ENCODE measurements at places on chromosomes 7 and 10.

DNA sequence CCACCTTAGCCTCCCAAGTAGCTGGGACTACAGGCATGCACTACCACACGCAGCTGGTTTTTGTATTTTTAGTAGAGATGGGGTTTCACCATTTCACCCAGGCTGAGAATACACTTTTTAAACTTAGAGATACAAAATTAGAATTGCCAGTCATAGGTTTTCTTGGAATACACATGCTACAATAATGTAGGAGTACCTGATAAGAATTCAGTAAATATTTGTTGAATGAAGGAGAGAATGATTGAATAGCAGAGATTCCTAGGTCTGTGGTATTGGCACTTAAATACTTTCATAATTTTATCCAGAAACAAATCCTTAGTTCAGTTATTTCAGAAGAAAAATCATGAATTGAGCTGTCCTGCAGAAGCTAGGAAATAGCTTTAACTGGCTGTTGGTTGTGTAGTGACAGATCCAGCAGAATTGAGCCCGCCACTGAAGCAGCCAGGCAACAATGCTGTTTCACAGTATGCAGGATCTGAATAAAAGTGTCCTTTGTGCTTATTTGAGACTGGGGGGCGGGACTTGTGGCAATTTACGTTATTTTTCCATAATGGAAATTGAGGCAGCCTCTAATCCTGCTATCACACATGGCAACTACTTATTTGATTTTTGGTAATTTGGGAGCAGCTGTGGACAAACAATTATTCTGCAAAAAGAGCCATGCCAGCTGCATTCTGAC, 31.5 kb downstream of the NRF1 start:
- no peak for DNase-seq

GRCh38 chr10:97463363-97464132, 17.6 kb downstream of the ZDHHC16 start:
- DNase-seq: no peak

DNA sequence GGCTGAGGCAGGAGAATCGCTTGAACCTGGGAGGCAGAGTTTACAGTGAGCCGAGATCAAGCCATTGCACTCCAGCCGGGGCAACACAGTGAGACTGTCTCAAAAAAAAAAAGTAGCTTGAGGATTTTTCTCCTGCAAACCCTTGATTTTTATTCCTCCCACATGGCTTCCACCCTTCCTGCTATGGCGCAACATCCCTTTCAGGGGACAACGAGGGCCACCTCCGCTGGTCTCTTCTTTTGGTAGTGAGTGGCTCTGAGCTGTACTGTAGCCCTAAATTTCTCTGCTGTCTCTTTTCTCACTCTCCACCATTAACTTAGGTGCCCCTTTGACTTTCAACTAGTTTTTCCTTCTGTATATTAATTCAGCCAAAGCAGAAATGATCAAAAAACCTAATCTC, 113.4 kb downstream of the HIPK2 start:
- no peak for DNase-seq

DNA sequence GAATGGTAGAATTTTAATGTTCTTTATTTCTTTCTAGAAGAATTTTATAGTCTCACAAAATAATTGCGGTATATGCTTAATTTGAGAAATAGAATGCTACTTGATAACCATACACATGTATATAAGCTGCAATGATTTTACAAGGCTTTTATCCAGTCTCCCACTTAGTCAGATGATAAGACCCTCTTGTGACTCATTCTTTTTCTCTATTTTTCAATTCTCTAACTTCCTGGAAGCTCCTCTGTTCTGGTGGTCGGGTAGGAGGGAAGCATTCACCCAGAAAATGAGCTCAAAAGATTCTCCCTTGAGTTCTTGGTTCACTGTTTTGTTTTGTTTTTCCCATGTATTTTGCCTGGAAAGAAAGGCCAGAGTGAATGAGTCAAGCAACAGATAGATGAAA, 546.6 kb downstream of the INHBA start:
- no peak for DNase-seq

DNA sequence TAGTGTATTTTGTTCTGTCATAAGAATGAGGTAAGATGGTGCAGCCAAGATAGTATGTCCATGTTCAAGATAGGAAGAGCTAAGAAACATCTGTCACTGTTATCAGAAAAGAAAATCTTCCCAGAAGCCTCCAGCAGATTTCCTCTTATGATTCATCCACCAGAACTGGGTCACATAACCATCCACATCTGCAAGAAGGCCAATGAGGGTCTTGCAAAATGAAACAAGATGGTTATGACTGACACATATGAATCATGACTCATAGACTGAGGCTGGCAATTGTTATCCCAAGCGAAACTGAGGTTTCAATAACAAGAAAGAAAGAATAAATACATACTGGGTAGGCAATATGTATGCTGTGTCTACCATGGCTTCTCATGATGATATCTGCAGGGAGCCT, 30.3 kb downstream of the CCNJ start:
- DNase-seq: no peak

DNA sequence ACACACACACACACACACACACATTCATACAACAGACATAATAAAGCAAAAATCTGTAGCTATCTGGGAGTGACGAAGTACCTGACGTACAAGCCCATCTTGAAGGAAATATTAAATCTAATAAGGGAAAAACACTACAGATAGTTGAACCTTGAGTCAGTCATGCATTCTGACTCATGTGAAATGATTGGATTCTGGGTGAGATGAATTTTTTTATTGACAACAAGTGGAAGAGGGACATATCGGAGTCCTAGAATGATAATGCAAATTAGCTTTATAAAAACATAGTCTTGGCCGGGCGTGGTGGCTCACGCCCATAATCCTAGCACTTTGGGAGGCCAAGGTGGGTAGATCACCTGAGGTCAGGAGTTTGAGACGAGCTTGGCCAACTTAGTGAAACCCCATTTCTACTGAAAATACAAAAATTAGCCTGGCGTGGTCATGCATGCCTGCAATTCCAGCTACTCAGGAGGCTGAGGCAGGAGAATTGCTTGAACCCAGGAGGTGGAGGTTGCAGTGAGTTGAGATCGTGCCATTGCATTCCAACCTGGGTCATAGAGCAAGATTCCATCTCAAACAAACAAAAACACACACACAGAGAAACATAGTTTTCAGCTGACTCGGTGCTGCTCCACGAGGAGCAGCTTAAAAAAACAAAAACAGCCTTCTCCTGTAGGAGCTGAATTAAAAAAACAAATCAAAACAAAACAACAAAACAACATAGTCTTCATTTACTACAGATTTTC, 154.4 kb upstream of the MKLN1 start:
- no peak for DNase-seq

DNA sequence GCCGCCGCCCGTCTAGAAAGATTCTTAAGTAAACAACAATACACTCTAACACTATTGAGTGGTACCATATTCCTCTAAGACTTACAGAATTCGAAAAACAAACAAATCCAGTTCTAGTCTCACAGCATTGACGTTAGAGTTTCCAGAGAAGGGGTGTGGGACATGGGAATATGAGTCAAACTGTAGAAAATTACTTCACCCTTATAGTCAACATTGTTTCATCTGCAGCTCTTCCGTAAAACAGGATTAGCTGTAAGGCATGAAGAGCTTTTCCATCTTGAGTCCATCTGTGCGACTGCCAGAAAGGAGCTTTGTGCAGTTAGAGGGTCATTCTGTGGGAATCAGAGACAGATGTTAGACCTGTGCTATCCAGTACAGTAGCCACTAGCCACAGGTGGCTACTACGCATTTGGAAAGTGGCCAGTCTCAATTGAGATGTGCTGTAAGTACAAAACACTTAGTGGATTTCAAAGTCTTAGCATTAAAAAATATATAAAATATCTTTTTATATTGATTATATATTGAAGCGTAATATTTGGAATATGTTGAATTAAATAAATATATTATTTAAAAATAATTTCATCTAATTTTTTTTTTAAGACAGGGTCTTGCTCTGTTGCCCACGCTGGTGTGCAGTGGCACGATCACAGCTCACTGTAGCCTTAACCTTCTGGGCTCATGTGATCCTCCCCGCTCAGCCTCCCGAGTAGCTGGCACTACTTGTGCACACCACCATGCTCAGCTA, 79.8 kb upstream of the MPP7 start:
- no peak for DNase-seq

DNA sequence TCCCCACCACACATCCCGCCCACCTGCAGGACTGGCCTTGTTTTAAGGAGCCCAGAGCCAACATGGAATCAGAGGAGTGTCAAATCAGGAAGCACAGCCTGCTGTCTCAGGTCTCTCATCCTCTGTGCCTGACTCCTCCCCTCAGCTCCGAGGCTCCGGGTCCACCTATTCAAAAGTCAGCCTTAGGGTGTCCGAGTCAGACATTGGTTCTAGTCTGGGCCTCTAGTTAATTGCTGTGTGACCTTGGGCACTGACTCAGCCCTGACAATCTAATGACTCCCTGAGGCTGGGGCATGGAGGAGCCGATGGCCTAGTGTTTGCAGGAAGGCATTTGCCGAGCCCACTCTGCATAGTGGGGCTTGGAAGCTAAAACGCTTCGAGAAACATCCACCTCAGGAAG, 223.1 kb upstream of the PPP2R2D start:
- DNase-seq: no peak

- DNase-seq: no peak
Observed at GRCh38 chr10:60532696-60533468, 143.2 kb upstream of the ANK3 start.

- no peak for DNase-seq
Observed at GRCh38 chr7:22351878-22352277, 5.1 kb downstream of the RAPGEF5 start.

DNA sequence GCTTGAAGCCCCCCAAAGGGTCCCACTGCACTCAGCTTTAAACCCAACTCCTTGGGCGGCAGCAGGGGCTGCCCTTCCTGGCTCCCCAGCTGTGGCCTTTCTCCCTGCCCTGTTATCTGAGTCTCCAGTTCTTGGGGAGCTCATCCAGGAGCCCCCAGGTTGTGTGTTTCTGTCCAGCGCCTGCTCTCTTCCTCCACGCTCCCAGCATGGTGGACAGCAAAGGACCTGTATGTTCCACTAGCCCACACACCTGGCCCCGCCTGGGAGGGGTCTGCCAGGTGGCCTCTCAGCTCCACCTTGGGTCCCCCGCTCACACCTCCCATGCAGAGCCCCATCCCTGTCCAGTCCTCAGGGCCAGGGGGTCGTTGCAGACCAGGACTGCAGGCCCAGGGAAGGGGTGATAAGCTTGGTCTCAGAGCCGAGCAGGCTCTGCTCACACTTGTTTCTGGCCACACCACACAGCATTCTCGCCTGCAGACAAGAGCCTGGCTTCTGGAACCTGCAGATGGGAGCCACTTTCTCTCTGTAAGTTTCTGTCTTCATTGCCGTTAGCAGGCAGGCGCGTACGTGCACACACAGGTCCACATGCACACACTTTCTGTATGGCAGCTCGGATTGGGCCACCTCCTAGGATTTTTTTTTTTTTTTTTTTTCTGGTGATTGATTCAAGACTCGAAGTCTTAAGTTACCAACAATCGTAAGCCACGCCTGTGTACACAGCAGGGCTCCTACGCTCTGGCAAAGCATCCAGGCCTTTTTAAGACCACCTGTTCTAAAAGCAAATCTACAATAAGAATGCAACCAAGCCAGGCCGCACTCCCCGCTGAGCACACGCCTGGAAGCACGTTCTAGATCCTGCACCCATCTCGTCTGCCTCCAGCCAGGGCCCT, 104.6 kb downstream of the CYTH3 start:
- no peak for DNase-seq

DNA sequence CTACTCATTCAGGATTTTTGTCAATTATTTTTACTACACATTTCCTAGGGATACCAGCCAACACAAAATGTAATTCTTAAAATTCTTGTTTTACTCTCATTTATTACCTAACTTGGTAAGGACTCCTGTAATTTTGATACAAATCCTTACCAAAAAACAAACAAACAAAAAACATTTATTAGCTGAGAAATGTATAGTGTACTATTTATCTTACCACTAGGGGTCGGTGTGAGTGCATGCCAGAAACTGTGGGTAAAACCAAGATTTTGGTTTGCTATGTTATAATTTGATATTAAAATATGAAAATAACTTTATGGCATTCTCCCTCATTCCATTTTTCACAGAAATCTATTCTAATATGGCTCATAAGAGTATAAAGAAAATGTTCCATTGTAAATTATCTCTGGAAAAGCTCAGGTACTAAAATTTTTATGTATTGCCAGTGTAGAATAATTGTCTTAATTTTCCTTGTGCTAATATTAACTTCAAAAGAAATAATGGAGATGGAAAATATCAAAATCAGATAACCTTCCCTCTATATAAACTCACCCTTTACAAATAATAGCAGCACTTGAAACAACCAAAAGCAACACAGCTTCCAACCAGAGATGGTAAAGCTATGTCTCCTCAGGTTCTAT, 290.8 kb upstream of the PCDH15 start:
- DNase-seq: no peak

GRCh38 chr7:31002256-31002655, 38.5 kb downstream of the GHRHR start:
- no peak for DNase-seq

- DNase-seq: no peak
Observed at GRCh38 chr10:63260103-63260859, 127.2 kb downstream of the NRBF2 start.

- no peak for DNase-seq
Observed at GRCh38 chr7:106523482-106523881, 137.5 kb downstream of the CCDC71L start.

DNA sequence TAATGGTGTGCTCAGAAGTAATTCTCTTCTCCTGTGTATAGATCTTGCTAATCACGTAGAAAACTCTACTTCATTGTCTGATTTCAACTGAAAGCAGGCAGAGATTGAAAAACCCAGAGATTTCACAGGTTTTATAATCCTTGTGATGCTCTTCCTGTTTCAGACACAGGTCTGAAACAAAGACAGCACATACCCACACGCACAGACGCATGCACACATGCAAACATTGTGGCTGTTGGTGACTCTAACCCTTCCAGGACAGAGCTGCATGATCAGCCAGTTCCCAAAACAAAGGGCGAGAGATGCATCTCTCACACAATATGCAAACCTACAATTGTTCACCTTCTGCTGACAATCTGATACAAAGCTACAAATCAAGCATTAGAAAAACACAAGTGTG, 11.1 kb upstream of the TFEC start:
- DNase-seq: no peak

- DNase-seq: no peak
Observed at GRCh38 chr10:110651044-110651958, 7.2 kb downstream of the RBM20 start.

DNA sequence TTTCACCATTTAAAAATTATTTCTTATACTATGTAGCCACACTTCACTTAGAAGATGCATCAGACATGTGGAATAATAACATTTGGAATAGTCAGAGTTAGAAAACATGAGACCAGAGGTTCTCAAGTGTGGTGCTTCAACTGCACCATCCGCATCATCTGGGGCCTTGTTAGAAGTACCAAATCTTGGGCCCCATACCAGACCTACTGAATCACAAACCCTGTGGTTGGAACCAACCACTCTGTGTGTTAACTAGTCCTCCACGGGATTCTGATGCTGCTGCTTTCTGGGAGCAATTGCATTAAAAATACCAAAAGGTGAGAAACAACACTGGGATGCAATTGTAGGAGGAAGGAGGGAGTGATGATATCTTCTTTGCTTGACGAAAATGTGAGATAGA, 125.2 kb downstream of the GNAT3 start:
- no peak for DNase-seq

- no peak for DNase-seq
Observed at GRCh38 chr10:57098146-57098545, 737.1 kb upstream of the ZWINT start.

Measured in stimulated activated CD8-positive, alpha-beta memory T cell treated with anti-CD3 and anti-CD28 coated beads, Interleukin-2, amount 100 ng/mL, for 48 hours (primary cell).